ENCODE measurements at places on chromosomes 11 and 22.

DNA sequence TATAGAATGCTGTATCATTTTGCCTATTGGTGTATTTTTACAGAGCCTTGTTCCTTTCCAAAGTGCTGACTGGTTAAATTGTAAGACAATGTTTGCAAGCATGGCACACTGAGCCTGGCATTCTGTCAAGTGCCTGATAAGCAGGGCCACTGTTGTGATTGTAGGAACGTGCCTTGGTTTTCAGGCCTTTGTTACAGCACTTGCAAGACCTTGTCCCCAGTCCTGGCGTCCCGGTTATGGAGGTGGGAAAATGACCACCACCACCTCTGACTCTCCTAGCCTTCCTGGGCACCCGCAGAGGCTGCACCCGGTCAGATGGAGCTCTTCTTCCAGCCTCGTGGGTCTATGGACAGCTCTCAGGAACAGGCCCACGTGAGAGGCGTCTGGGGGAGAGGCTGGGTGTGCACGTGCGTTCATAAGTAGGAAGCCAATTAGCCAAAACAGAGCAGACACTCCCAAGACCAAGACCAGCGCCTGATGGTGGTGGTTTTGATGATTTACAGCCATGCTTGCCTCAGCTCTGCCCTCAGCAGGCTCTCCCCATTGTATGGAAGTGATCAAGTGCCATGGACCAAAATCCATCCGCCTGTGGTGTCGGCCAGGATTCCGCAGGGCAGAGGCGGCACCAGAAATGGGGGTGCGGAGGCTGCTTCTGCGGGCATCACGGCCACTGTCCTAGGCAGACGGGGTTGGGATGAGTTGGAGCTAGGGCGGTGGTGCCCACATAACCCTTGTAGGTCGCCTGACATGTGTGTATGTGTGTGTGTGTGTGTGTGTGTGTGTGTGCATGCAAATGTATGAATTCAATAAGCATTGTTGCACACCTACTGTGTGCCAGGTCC lies 89.8 kb downstream of the RTL6 start:
- DNase-seq: no peak

GRCh38 chr11:12211331-12212065 lies 101.1 kb downstream of the MICAL2 start:
- DNase-seq: no peak

DNA sequence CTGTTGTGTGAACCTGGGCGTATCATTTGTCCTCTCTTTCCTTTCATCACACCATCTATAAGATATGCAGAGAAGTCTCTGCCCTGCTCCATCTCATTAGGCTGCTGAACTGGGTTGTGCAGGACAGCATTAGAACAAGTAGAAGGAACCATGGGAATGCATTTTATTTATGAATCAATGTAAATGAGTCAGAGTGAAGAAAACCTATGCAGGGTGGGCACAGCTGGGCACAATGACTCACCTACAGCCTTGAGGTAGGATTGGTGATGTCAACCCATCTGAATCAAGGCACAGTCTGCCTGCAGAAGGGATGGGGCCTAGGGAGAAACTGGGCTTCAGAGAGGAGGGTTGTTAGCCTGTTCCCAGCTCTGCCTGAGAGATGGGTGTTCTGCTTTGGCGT lies 123.4 kb downstream of the CSNK2A3 start:
- DNase-seq: no peak

GRCh38 chr22:19962246-19962908 lies 20.8 kb upstream of the TXNRD2 start:
- peak; percentile 27 for DNase-seq

DNA sequence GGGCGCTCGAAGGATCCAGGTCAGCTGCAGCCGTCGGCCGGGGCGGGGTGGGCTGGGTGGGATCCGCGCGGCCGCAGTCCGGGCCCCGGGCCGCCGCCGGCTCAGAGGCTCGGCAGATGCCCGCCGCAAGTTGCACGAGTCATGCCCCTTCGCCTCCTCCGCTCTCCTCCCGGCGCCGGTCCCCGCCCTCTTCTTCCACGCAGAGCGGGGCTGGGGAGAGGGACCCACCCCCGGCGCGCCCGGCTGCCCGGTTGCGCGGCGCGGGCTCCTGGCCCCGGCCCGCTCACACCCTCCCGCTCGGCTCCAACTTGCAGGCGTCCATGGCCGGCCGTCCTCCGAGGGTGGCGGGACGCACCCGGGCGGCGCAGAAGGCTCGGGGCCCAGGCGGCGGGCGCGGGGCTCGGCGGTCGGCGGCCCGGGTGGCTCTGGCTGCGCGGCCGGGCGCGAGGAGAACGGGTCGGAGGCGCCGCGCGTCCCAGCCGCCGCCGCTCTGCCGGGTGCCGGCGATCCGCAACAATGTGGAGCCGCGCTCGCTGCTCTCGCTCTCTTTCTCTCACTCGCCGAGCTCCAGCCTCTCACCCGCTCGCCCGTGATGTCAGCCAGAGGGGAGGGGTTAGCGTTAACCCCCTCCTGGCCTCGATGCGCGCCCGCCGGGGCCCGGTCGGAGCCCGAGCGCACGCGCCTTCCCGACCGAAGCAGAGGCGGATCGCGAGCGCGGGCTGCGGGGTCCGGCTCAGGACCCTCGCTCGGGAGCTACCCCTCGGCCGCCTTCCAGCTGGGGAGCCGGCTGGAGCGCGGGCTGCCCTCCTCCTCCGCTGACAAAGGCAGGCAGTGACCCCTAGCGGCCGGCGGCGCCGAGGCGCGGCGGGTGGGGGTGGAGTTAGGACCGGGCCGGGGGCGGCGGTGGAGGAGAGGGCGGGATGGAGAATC lies at the start of gene NECTIN1:
NECTIN1 (minus strand) TSS at position 550 of the 930 bp plus-strand sequence. CDS start 647 bp downstream, outside the sequence.
- peak; percentile 68 for DNase-seq

- no peak for DNase-seq
Observed at GRCh38 chr11:36469063-36469462, 41.0 kb downstream of the TRAF6 start.

DNA sequence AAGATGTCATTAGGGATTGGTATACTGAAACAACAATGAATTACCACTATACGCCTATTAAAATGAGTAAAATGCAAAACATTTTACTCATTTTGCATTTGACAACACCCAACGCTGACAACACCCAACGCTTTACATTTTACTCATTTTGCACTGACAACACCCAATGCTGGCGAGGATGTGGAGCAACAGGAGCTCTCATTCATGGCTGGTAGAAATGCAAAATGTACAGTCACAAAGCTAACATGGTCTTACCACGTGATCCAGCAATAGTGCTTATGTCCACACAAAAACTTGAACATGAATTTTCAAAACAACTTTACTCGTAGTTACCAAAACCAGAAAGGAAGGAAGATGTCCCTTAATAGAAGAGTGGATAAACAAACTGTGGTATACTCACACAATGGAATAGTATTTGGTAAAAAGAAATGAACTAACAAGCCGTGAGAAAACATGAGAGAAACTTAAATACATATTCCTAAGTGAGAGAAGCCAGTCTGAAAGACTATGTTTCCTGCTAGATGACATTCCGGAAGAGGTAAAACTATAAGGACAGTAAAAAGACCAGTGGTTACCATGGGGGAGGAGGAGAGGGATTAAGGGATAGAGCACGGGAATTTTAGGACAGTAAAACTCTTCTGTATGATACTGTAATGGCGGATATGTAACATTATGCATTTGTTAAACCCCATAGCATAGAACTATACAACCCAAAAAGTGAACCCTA lies 11.4 kb upstream of the MSANTD2 start:
- DNase-seq: no peak
